ENCODE measurements at places on chromosomes 5 and 9.
A peak's percentile ranks its signal among the peaks of the same experiment; 100 is the strongest.

- DNase-seq: no peak
Measured at GRCh38 chr5:76038212-76038611, 45.0 kb upstream of the SV2C start.

- no peak for DNase-seq
Measured at GRCh38 chr9:116087751-116088194, 65.8 kb upstream of the PAPPA start.

- no peak for DNase-seq
Measured at GRCh38 chr9:1100945-1101344, 50.8 kb downstream of the DMRT2 start.

GRCh38 chr5:140322751-140323731 is 20.1 kb upstream of the PFDN1 start:
- DNase-seq: no peak

DNA sequence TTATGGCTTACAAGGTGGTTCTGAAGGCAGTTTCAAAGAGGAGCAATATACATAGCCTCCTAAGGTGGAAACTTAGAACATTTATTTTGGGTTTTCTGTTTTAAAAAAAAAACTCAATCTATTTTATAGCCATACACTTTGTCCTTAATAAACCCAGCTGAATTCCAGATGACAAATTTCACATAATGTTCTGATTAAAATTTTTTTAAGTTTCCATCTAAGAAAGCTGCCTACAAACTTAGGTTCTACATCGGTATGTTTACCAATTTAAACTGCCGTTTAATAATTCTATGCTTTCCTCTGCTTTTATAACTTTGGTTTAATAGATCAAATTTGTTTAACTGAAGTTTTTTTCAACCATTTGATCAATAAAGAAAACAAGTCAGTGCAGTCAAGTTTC is 12.5 kb downstream of the NR3C1 start:
- DNase-seq: no peak

GRCh38 chr5:96714951-96715451 is 52.8 kb downstream of the CAST start:
- DNase-seq: peak; percentile 9

DNA sequence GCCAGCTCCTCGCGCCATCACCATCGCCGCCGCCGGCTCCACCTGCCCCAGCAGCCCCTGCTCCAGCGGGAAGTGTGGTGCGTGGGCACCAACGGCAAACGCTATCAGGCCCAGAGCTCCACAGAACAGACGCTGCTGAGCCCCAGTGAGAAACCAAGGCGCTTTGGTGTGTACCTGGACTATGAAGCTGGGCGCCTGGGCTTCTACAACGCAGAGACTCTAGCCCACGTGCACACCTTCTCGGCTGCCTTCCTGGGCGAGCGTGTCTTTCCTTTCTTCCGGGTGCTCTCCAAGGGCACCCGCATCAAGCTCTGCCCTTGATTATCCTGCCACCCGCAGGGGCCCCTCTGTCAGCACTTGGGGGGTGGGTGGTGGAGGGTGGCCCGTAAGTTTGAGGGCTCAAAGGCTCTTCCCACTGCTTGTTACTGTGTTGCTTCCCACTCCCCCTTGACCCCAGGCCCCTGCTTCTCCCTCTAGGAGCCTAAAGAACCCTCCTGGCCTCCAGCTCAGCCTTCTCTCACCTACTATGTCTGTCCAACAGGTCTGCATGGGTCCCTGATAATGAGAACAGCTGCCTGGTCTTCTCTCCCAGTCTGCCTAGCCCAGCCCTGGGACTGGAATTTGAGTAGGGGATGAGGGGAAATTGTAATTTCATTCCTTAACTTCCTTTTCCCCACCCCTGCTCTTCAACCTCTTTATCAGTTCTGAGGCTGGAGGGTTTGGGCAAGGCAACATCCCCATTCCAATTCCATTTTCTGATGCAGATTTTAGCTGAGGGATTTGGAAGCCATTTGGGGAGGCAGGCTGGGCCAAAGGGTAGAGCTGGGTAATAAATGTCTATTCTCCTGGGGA is 9.0 kb downstream of the RACK1 start:
- no peak for DNase-seq

DNA sequence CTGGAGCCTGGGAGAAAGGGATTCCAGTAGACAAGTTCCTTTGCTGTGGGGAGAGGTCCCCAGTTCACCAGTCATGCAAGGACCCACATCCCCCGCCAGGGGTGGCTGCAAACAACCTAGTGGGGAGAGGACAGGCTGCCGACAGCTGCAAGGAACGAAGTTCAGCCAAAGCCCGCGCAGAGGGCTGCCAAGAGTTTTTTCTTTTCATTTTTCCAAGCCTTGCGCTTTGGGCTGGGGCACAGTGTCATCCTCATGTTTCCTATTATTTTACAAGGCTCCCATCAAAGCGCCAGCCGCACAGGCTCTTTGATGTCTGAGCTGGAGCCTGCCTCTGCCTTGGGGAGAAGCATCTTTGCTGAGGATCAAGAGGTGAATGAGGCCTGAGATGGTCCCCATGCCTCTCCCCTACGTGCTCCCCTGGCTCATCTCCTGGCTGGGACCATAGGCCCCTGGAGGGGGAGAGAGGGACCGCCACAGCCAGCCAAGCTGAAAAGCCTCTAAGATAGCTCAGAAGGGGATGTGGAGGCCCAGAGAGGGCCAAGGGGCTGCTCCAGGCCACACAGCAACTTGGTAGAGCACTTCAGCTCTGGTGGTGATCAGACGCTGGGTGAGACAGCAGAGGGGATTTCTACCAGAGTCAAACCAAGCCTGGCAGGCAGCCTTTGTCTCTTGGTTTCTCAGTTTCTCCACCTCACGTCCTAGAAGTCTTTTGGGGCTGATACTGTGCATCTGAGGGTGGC is 50.4 kb upstream of the SYNPO start:
- no peak for DNase-seq

DNA sequence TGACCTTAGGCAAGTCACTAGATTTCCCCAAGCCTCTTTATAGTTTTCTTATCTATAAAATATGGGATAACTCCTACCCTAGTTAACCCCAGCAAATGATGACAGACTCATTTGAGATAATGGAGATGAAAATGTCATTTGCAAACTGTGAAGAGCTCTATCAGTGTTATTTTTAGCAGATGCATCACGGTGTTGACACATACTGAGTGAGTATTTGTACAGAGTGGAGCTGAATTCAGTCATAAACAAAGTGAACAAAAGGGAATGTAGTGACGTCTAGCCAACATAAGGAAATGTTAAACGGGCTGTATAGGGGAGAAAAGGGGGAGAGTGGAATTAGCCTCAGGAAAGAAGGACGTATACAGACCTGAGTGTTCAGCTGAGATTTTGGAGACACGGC is 75.9 kb downstream of the NMUR2 start:
- no peak for DNase-seq

DNA sequence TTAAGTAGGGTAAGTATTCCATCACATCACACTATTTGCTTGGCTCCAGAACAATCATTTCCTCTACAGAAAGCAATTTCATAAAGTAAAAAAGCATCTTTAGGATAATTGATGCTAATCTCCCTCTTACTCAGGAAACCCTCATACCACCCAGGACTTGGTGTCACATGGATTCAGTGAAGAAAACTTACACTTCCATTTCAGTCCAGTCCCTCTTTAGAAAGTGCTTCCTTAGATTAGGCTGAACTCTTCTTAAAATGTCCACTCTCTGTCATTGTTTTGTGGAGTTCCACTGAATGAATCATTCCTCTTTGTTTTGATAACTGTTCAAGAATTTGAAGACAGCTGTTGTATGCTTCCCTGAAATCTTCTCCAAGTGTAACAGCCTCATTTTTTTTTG is 144.0 kb upstream of the ZNF462 start:
- DNase-seq: no peak

DNA sequence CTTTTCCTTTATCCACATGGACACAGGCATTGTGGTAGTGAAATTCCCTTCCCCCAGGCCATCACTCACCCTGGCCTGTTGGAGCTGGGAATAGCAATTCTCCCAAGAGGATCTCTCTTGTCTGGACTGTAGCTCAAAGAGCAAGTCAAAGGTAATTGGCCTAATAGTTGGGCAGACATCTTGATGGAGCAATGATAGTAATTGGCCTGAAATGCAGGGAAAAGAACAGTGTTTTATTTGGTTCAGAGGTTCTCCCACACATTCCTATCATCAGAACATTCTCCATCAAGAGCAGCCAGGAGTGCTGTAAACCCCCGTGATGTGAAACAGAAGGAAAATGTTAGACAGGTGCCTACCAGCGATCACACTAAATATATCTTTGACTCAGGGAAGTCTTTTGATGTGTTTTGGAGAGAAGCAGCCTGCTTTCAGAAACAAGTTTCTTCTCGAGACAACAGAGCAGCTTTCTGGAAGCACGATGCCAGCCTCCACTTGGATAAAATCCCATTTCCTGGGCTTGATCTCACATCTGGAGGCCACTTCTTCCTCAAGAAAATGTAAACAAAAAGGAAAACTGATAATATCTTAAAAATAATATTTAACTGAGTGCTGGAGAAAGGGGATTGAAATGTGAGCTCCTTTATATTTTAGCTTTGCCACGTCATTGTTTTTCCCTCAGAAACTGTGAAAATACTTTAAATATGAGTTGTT is 198.1 kb upstream of the WWC1 start:
- DNase-seq: no peak

GRCh38 chr9:98185611-98186171 is 6.7 kb downstream of the CORO2A start:
- no peak for DNase-seq

DNA sequence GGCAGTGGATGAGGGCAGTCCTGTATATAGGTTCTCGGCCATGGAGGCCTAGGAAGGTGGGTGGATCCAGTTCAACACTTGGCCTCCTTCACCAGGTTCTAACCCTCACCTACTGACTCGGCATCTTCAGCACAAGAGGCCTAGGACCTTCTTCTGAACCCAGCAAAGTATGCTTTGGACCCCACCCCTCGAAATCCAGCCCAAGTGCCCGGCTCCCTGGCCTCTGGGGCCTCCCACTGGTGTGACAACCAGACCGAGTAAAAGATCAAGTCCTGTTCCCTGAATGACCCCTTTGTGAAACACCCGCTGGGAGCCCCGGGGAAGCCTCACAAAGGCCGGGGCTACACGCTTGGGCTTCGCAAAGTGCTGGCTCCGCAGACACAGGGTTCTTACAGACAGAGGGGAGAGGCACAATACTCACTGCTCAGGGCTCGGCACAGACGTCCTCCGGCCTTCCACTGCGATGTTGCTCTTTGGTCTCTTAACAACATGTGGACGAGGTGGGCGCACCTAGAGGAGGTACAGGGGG is 47.0 kb downstream of the CRB2 start:
- DNase-seq: no peak

GRCh38 chr9:4581861-4582565 is 80.1 kb upstream of the PLPP6 start:
- DNase-seq: no peak

- no peak for DNase-seq
Measured at GRCh38 chr5:2634399-2635176, 116.9 kb downstream of the IRX2 start.

DNA sequence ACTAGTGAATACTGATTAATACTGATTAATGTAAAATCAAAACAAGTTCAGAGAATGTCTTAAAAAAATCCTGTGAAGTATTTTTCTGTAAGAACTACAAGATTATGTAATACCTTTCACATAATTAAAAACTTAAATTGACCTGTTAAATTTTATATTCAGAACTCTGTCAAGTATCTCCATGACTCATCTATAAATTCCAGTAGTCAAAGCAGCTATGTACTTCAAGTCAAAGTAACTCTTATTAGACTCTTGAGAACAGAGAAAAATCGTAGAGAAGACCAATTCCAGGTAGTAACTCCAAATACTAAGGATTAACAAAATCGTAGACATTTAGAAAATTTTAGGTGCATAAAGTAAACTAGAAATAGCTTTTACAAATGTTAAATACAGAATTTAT is 77.1 kb downstream of the HOMER1 start:
- no peak for DNase-seq

- no peak for DNase-seq
Measured at GRCh38 chr5:177183766-177184360, 50.3 kb downstream of the NSD1 start.

- no peak for DNase-seq
Measured at GRCh38 chr5:19910136-19910535, 77.9 kb downstream of the CDH18 start.

DNA sequence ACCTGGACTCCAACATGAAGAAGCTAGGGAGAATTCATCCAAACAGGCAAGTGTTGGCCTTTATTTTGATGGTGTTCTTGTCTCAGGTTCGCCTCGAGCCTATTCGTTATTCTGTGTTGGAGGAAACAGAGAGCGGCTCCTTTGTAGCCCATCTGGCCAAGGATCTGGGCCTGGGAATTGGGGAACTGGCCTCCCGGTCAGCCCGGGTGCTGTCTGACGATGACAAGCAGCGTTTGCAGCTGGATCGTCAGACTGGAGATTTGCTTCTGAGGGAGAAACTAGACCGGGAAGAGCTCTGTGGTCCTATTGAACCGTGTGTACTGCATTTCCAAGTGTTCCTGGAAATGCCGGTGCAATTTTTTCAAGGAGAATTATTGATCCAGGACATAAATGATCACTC is 367 bp downstream of the PCDHB4 start:
- DNase-seq: no peak

GRCh38 chr9:22307013-22307711 is 139.5 kb upstream of the DMRTA1 start:
- DNase-seq: no peak

GRCh38 chr5:95861864-95862561 is 39.5 kb upstream of the GLRX start:
- DNase-seq: no peak

- DNase-seq: no peak
Measured at GRCh38 chr9:134056483-134057306, 11.1 kb downstream of the BRD3 start.

DNA sequence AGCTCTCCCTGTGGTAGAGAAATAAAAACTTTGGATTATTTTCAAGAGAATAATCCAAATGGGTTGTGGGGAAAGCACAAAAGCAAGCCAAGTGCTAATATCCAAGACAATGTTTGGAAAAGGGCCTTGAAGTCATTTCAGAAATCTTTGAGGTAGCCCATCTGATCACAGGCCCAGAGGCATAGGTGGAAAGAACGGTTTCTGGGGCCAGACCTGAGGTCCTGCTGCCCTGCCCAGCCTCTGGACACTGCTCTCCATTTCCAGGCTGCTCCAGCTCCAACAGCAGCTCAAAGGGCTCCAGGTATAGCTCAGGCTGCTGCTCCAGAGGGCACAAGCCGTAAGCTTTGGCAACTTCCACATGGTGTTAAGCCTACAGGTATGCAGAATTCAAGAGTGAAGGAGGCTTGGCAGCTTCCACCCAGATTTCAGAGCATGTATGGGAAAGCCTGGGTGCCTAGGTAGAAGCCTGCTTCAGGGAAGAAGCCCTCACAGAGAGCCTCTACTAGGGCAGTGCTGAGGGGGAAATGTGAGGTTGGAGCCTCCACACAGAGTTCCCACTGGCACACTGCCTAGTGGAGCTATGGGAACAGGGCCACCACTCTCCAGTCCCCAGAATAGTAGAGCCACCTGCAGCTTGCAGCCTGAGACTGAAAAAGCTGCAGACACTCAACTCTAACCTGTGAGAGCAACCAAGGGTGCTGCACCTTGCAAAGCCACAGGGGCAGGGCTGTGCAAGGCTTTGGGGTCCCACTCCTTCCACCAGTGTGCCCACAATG is 133.1 kb downstream of the PIK3R1 start:
- no peak for DNase-seq

- no peak for DNase-seq
Measured at GRCh38 chr9:117214416-117214815, 200.4 kb downstream of the ASTN2 start.
